ENCODE measurements at places on chromosomes 6 and 20.
A peak's percentile ranks its signal among the peaks of the same experiment; 100 is the strongest.

DNA sequence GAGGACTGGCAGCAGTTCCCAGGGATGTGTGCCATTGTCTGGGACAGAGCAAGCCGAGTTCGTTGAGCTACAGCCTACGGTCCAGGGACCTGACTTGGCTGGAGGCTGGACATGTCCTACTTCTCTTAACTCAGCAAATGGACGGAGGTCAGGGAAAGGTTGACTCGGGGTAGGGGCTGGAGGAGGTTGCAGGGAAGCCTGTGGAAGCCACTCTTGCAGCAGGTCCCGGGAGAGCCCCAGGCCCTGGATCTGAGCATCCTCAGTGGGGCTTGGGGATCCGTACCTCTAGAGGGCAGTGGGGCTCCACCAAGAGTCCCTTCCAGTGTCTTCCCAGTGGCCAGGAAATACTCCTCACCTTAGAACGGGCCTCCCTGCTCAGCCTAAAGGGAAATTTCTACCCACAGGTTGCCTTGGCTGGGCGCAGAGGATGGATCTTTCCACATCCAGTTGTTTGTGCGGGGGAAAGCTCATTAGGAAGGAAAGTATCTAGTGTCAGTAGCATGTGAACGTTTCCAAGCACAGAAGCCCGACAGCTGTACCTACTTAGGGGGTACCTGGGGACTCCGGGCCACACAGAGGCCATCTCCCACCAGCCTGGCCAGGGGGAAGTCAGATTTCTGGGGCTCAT is 170.2 kb downstream of the NFATC2 start:
- DNase-seq = peak; percentile 61

- DNase-seq = no peak
Observed at GRCh38 chr20:51510169-51510568, 32.4 kb downstream of the NFATC2 start.

DNA sequence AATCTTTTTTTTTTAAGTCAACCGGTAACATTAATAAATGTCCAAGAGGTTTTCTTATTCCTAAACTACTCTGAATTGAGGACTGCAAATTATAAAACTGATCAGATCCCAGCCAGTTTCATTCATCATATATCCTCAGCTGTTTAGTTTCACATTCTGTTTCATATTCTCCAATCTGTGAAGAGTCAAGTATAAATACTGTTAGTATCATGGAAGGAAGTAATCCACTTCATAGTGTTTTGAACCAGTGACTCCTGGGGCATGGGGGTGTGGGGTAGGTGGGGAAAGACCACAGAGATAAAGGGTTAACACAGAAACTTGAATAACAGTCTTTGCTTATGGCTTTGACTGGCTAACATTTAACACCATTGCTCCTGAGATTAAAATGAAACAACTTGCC is 69.9 kb downstream of the FYN start:
- DNase-seq = no peak

DNA sequence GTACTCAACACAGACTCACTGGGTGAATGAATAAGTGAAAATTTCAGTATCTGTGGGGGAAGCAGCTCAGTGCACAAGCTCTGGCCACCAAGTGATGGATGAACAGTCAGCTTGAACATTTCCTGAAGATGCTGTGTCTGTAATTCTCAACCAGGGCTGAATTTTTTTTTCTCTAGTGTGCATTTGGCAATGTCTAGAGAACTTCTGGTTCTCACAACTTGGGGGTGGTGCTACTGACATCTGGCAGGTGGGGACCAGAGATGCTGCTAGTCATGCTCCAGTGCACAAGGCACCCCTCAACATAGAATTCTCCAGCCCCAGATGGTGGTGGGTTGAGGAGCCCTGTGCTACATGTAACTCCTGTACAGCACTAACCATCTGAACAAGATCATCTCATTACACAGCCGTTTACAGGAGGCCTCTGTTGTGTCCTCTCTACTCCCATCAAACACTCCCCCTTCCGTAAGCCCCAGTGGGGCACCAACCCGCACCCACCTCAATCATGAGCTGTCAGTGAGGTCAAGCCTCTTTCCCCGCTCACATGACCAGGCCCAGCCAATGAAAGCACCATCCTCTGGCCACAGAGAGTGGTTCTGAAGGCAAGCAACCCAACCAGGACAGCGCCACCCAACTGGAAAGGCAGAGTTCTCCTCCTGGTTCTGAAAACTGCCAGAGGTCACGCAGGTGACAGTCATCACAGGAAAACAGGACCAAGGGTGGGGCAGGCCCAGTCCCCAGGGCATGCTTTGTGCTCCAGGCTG is 103.9 kb upstream of the PMEPA1 start:
- DNase-seq = no peak

DNA sequence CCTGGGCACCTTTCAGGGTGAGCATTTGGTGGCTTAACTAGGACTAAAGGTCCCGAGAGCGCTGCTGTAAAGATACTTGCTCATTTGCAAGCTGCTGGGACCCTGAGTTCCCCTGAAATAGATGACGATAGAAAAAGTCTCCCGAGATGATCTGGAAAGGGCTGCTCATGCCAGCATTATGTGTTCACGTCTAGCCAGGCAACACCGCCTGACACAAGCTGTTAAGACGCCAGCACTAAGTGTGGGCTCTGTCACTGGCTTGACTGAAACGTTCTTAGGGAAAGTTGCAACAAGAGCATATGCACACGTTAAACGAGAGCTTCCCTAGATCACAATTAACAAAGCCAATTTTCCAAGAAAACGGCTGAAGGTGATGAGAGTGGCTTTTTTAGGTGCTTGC is 113.7 kb downstream of the SLC23A2 start:
- DNase-seq = no peak

DNA sequence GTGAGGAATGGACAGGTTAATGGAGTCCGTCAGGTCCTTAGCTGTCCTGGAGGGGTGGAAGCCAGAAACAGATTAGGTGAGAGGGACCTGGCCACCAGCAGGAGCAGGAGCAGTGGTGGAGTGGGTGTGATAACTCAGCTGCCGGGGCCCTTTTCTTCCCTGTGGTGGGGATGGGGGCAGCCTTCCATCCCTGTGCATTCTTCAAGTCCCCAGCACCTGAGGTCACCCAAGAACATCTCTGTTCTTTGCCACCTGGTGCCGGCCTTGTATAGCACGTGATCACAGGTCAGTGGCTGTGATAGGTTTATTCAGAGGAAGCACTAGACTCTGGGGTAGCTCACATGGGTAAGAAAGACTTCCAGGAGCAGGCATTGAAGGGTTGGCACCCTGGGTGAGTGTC is 16.6 kb downstream of the ERGIC3 start:
- DNase-seq = no peak

DNA sequence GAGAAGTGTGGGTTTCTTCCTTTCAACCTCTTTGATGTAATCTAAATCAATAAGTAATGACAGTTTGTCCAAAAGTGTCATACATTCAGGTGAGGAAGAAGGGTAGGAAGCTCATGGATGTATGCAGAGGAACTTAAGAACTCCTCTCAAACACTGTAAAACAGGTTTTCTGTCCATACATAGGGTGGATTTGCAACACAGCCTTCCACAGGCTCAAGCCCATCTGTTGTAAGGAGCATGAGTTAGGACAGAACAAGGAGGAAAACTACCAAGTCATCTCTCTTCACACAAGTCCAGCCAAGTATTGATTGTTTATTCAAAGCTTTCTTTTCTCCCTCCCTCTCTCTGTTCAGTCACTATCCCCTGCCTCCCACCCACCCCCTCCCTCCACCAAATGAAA is 49.0 kb upstream of the CDYL start:
- DNase-seq = no peak

- DNase-seq = no peak
Observed at GRCh38 chr6:160101277-160102205, 20.1 kb upstream of the SLC22A1 start.

- DNase-seq = no peak
Observed at GRCh38 chr6:111844376-111844775, 28.9 kb downstream of the FYN start.

DNA sequence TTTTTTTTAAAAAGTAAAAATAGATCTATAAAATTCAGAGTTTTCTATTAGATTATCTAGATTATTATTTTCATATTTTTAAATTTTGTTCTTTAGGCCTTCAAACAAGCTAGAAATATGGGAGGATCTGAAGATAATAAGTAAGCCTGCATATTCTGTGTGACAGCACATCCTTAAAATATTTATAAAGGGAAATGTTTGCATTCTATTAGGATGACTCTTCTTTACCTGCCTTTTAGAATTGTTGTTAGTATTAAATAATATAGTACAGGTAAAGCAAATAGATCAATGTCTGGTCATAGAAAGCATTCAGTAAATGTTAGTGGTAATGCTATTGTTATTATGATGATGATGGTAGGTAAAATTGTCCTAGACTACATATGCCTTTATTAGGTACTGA is 17.4 kb downstream of the PEX3 start:
- no peak for DNase-seq

- no peak for DNase-seq
Observed at GRCh38 chr6:36824253-36824652, 15.0 kb downstream of the CPNE5 start.

GRCh38 chr6:41066867-41067304 is 5.3 kb downstream of the OARD1 start:
- peak; percentile 64 for DNase-seq

DNA sequence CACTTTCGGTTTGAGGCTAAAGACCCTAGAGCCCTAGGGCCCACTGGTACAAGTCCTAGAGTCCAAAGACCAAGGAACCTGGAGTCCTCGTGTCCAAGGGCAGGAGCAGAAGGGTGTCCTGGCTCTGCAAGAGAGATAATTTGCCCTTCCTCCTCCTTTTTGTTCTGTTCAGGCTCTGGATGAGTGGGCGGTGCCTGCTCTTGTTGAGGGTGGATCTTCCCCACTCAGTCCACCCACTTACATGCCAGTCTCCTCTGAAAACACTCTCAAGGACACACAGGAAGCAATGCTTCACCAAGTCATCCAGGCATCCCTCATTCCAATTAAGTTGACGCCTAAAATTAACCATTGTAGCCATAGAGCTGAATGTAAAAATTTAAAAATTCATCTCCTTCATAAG is 102.1 kb downstream of the UST start:
- no peak for DNase-seq

DNA sequence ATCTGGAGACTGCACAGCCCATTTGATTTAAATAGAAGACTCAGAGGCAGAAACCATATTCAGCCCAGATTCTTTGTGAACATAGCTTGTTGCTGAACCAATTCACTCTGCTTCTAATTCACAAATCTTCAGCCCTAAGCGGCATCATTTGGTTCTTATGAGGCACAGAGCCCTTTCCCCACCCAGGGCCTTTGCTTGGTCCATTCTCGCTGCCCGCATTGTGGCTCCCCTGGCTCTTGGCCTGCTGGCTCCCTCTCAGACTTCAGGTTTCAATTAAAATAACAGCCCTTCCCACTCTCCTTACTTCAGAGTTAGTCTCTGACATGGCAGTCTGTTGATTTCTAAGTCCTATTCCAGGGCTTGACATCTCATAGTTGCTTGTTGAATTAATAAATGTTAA is 9.4 kb upstream of the TMEM14A start:
- DNase-seq = no peak

- no peak for DNase-seq
Observed at GRCh38 chr20:467755-468154, 5.4 kb upstream of the TBC1D20 start.

DNA sequence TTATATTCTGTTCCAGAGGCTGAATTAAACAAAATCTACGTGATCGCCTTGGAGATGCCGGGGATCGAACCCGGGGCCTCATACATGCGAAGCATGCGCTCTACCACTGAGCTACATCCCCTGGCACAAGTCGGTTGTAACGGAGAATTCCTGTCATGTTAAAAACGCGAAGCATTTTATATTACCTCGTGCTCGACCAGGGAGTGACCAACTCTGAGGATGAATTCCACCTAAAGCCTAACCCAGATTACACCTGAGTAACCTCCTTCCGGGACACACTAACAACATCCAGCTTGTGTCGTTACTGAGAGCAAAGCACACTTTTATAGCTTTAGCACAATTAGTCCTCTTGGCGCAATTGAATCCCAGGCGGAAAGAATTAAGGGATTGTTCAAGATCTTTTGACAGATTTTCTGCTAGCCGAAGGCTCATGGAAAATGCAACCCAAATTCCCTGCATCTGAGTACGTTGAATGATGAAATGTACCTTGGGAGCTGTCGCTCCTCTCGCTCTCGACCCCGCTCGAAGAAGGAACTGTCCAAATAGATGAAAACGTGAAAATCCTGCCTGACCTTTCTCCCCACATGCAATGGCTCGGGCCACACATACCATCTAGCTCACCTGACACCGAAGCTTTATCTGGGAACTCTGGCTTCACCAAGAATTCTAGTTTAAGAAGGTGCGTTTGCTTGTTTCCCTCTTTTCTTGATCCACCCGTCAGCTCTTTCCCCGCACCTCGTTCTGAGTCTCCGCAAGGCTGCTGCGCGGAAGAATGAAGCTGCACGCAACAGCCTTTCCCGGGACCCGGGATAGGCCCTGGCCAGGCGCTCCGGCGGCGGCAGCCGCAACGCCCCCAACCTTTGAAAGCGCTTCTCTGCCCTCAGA is 148.3 kb downstream of the GPX5 start:
- DNase-seq = peak; percentile 72

DNA sequence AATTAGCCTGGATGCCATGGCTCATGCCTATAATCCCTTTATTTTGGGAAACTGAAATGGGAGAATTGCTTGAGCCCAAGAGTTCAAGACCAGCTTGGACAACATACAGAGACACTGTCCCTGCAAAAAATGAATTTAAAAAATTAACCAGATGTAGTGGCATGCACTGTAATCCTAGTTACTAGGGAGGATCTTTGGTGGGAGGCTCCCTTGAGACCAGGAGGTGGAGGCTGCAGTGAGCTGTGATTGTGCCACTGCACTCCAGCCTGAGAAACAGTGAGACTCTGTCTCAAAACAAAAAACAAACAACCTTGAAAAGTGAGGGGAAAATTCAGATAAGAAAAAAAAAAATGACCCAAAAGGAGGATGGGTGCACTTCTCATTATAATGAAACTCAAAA is 23.4 kb downstream of the CAP2 start:
- DNase-seq = no peak

- no peak for DNase-seq
Observed at GRCh38 chr6:133758815-133759335, 130.0 kb upstream of the TCF21 start.

GRCh38 chr6:135922174-135922573 is 70.7 kb downstream of the PDE7B start:
- no peak for DNase-seq

Data from neural crest cell (in vitro differentiated cells).